ENCODE measurements at places on chromosomes 4 and X. TPM values are rescaled to one million over a fixed set of nuclear protein-coding genes. Genes with fewer than 3 reads are reported as not detected.

GRCh38 chr4:182242787-182243186, 415 bp upstream of the TENM3 start:
- DNase-seq: no peak

- no peak for DNase-seq
Measured at GRCh38 chrX:63330681-63331080, 20.5 kb downstream of the SPIN4 start.

DNA sequence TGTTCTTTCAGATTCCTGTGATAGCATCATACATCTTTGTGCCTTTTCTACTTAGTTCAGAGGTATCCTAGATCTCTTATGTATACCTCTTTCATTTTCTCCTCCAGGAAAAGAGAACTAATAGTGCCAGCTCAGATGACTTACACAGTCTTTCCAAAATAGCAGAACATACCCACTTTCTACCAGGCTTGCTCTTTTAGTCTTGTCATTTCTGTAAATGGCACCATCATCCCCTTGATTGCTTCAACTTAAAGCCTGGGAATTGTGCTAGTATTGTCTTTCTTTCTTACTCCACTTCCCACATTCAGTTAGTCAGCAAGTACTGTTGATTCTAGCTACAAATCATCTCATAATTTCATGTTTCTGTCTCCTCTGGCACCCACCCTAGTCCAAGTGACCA, 5.1 kb downstream of the APEX2 start:
- no peak for DNase-seq

- no peak for DNase-seq
Measured at GRCh38 chrX:70427365-70427764, 4.3 kb downstream of the GDPD2 start.

GRCh38 chr4:180766045-180766444, 1477.2 kb upstream of the TENM3 start:
- no peak for DNase-seq

DNA sequence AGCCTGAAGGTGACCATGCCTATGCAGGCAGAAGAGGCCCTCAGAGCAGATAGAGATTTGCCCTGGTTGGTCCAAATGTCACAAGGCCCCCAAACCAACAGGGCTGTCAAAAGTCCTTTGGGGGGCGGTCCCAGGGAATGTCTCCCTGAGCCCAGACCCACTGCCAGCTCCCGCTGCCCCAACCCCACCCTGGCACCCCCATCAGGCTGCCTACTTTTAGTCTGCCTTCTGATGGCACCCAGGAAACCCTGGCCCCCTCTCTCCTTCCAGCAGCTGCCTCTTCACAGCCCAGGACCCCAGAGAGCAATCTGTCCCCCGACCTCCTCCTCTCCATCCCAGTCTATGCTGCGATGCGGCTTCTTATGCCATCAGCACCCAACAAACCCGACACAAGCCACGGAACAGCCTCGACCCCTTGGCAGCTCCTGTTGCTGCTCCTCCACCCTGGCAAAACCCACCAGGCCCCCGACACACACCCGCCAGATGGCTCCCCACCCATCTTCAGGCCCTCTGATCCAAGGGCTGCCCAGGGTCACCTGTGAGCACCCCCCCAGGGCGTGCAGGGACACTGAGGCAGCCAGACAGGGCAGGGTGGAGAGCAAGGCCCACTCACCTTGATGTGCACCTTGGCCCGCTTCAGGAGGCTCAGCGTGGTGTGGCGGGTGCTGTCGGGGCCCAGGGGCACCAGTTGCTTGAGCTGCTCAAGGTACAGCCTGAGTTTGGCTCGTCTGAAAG, 9.9 kb downstream of the MXD4 start:
- no peak for DNase-seq

- no peak for DNase-seq
Measured at GRCh38 chrX:136880003-136880451, 498 bp downstream of the RBMX start.

- DNase-seq: no peak
Measured at GRCh38 chr4:48681856-48682255, 98.2 kb downstream of the FRYL start.

GRCh38 chr4:23904639-23905071, 14.8 kb upstream of the PPARGC1A start:
- DNase-seq: no peak

DNA sequence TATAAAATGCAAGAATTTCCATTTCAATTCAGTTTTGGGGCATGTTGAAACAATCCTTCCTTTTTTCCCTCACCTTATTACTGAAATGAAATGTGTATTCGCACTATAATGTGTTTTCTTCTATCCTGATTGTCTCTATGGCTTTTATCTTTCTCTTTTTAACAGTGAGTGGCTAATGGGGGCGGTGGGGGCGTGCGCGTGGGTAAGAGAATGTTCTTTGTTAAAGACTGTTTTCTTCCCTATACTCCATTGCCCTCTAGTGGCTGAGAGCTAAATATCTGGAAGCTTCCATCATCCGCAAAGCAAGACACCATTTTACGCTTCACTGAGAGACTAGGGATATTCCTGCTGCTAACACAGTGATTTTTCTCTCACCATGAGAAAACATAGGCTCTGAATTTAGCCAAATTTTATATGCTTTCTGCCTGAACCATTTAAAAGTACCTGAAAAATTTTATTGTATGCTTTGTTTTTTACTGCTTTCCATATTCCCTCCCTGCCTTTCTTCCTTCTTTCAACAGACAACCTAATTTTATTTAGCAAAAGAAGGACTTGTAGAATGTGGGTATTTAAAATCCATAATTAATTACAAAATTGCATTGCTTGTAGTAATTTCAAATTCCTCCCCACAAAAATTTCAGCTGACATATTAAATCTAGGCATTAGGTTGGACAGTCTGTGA, 194.0 kb downstream of the GASK1B start:
- DNase-seq: no peak

DNA sequence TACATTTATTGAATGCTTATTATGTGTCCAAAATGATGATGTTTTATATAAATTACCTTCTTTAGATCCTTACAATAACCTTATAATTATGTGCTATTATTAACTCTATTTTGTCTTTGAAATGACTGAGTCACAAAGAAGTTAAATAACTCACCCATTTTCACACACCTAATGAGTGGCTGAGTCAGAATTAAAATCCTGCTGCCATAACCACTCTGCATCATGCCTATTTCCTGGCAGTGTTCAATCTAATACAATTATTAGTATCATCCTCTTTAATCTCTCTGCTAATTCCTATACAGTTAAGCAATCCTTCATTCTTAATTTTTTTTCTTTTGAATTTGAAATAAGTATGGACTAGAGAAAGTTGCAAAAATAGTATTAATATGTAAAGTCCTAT, 342.9 kb downstream of the CFAP299 start:
- no peak for DNase-seq

- no peak for DNase-seq
Measured at GRCh38 chr4:109025471-109026076, 262.7 kb upstream of the ETNPPL start.

- no peak for DNase-seq
Measured at GRCh38 chr4:168384437-168385141, 66.0 kb upstream of the DDX60 start.

GRCh38 chrX:119991005-119991787, 47.6 kb upstream of the NKAP start:
- DNase-seq: no peak

DNA sequence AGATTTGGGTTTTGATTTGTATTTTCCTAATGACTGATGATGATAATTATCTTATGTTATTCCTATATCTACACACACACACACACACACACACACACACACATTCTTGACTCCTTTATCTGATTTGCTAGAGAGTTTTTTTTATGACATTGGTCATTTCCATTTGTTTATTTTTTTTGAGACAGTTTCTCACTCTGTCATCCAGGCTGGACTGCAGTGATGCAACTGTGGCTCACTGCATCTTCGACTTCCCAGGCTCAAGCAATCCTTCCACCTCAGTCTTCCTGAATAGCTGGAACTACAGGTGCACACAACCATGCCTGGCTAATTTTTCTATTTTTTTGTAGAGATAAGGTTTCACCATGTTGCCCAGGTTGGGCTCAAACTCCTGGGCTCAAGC, 6.7 kb downstream of the ZNF81 start:
- no peak for DNase-seq

DNA sequence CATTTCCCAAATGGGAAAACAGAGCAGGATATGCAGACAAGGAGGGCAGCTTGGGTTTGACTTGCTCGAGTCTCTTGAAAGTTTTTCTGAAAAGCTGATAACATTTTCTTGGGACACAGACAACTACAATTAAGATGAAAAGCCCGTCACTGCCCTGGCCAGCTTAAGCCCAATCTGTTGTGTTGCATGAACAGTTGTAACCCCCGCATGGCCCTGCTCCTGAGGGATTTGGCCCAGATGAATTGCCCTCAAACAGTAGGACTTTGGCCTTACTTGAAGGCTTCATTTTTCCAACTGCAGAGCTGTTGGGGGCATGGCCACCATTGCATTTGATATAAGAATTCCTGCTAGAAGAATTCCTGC, 40.5 kb upstream of the MGST2 start:
- DNase-seq: no peak

The CENPE gene
- total RNA-seq: 8.1 TPM

The FGA gene
- not detected for total RNA-seq

The NSUN7 gene
- total RNA-seq: 1.6 TPM

The SAT1 gene
- 334 TPM for total RNA-seq

The STPG2 gene
- not detected for total RNA-seq

The TMEM185A gene
- 19.1 TPM for total RNA-seq

The GLRA2 gene
- total RNA-seq: not detected

The GNRHR gene
- not detected for total RNA-seq

The RBM47 gene
- 2.0 TPM for total RNA-seq

The EFHC2 gene
- total RNA-seq: 0.10 TPM

The GRID2 gene
- total RNA-seq: not detected

The SLC2A9 gene
- 3.8 TPM for total RNA-seq

The PFKFB1 gene
- not detected for total RNA-seq
